ENCODE measurements at places on chromosomes 5 and 9. TPM values are rescaled to one million over a fixed set of nuclear protein-coding genes. Genes with fewer than 3 reads are reported as not detected.

- no peaks in the 10 kb centered on the region for H3K27me3 ChIP-seq
- no peak overlapping the region for H3K27ac ChIP-seq
- no peaks in the 10 kb centered on the region for H3K36me3 ChIP-seq
These were observed 24.6 kb upstream of the KIF2A start for GRCh38 chr5:62281411-62281810.

Gene WDR31
- total RNA-seq: 2.4 TPM

DNA sequence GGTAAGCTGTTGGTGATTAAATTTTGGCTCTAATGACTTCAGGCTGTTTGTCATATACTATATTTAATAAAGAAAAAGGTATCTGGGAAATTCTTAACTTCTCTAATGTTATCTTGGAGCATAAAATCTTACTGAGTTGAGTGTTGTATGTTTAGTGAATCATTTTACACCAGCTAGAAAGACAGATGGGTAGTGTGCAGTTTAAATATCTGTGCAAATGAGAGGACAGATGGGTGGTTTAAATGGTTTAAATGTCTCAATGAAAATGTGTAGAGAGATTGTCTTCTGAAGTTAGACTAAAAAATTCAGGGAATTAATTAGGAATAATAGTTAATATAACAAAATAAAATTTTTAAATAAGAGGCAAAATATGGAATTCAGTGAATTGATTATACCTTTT is 114.5 kb downstream of the FER start:
- H3K27me3 ChIP-seq: no peaks in the 10 kb centered on the region
- no peak overlapping the region for H3K27ac ChIP-seq
- H3K4me1 ChIP-seq: peaks cover 7% of the 10 kb centered on the region
- DNase-seq: no peak
- H3K36me3 ChIP-seq: no peaks in the 10 kb centered on the region
- H3K4me3 ChIP-seq: no peak overlapping the region

- peaks cover 27% of the 10 kb centered on the region for H3K4me1 ChIP-seq
- no peak for DNase-seq
- H3K27me3 ChIP-seq: no peaks in the 10 kb centered on the region
- H3K27ac ChIP-seq: no peak overlapping the region
These were observed 5.4 kb upstream of the CERCAM start for GRCh38 chr9:128415281-128415680.

DNA sequence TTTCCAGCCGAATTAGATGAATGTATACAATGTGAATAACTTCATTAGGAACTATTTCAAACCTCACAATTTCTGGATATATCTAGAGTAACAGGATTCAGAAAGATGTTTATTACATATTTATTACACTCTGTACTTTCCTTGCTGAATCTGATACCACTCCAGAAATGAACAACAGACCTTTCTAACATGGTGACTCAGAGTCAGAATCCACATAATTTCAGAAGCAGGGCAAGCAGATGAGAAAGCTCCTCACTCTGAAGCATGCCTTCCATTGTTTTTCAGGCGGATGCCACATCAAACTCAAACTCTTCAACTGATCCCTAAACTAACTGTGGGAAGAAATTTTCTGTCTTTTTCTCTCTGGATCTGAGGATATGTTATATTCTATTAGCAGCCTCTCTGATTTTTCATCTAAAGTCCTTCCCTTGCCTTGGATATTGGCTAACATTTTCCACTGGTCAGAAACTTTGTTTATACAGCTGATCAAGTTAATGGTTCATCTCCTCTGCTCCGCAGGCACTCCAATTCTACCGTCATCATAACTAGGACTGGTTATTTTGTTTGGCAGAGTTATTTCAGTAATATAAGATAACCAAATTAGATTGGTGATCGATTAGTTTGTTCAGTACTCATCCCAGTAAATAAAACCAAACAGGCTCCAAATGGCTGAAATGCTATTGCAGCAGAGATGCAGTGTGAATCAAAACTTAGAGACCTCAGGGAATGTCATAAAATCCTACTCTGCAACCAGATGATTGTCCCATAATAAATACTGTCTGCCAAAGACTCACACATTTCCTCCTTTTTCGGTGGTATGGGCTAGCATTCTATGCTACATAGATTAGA is 556.0 kb downstream of the EBF1 start:
- no peaks in the 10 kb centered on the region for H3K27me3 ChIP-seq
- no peak for DNase-seq
- no peak overlapping the region for H3K27ac ChIP-seq

DNA sequence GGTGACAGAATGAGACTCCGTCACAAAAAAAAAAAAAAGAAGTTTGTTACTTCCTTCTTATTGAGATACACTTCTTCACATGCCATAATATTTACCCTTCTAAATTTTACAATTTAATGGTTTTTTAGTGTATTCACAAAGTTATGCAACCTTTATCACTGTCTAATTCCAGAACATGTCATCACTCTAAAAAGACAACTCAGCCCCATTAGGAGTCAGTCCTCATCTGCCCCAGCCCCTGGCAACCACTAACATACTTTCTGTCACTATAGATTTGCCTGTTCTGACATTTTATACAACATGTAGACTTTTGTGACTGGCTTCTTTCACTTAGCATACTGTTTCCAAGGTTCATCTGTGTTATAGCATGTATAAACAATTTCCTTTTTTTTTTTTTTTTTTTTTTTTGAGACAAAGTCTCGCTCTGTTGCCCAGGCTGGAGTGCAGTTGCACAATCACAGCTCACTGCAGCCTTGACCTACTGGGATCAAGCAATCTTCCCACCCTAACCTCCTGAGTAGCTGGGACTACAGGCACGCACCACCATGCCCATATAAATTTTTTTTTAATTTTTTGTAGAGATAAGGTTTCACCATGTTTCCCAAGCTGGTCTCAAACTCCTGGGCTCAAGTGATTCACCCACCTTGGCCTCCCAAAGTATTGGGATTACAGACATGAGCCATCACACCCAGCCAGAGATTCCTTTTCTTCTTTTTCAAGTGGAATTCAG is 18.0 kb downstream of the AQP3 start:
- H3K4me1 ChIP-seq: no peaks in the 10 kb centered on the region
- H3K36me3 ChIP-seq: no peaks in the 10 kb centered on the region
- no peaks in the 10 kb centered on the region for H3K27me3 ChIP-seq
- no peak overlapping the region for H3K4me3 ChIP-seq
- no peak for DNase-seq
- H3K27ac ChIP-seq: no peak overlapping the region

Gene RAB3C
- 0.07 TPM for total RNA-seq

DNA sequence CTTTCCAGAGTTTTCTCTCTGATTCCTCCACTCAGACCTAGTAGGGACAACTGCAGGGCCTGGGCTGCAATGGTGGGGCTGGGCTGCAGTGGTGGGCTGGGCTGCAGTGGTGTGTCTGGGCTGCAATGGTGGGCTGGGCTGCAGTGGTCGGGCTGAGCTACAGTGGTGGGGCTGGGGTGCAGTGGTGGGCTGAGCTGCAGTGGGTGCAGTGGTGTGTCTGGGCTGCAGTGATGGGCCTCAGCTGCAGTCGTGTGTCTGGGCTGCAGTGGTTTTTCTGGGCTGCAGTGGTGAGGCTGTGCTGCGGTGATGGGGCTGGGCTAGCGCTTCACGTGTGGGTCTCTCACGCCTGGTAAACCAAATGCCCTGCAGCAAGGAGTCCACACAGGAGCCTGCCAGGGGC is 27.4 kb downstream of the ABO start:
- H3K27me3 ChIP-seq: peaks cover 13% of the 10 kb centered on the region
- no peak overlapping the region for H3K27ac ChIP-seq
- no peaks in the 10 kb centered on the region for H3K4me1 ChIP-seq
- DNase-seq: no peak
- no peak overlapping the region for H3K4me3 ChIP-seq
- H3K36me3 ChIP-seq: no peaks in the 10 kb centered on the region

Gene SLC36A3
- not detected for total RNA-seq

DNA sequence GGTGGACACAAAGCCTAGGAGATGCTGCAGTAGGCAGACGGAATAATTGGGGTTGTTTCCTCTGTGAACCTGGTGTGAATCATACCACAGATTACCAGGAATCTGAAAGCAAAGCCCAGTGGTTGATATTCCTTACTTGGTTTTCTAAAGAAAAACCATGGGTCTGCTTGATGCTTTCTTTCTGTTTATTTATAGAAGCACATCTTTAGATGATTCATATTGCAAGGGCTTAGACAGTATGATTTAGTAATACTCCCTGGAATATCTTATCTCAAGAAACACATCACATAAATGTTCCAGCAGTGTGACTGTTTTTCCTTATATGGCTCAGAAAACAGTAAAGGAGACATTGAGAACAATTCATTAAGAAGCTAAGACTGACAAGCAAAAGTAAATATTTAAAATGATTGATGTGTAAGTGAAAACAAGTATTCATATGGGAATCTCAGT is 623.3 kb downstream of the RAB3C start:
- H3K27ac ChIP-seq: no peak overlapping the region
- peaks cover 2% of the 10 kb centered on the region for H3K27me3 ChIP-seq
- no peaks in the 10 kb centered on the region for H3K4me1 ChIP-seq
- no peak for DNase-seq
- H3K4me3 ChIP-seq: no peak overlapping the region

GRCh38 chr5:164742025-164742424 is 1236.6 kb downstream of the MAT2B start:
- no peak for DNase-seq
- H3K4me3 ChIP-seq: no peak overlapping the region
- H3K36me3 ChIP-seq: no peaks in the 10 kb centered on the region
- no peak overlapping the region for H3K27ac ChIP-seq
- no peaks in the 10 kb centered on the region for H3K4me1 ChIP-seq

DNA sequence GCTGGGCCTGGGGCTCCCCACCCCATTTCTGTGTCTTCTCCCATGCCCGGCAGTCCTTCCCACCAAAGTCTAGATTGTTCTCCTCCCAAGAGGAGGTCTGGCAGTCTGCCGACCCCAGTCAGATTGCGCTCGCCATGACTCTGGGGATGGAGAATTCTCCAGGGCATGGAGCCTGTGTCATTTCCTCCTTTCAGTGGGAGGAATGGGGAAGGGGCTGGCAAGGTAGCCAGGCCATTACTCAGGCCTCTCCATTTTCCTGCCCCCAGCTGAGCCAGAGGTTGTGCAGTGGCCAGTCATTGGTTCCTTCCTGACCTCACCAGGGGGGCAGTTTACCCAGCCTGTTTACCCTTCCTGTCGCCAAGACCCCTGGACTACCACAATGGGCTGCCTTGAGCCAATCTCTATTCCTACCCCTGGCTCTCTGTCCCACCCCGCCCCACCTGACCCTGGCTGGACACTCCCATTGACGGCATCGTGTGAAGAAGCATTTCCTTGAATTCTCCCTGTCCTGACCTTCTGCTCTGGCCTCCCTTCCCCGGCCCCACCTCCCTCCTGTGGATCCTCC is 628 bp downstream of the SYNPO start:
- no peaks in the 10 kb centered on the region for H3K27me3 ChIP-seq
- H3K36me3 ChIP-seq: no peaks in the 10 kb centered on the region
- no peak for DNase-seq
- H3K27ac ChIP-seq: peak overlapping the region; percentile 41

DNA sequence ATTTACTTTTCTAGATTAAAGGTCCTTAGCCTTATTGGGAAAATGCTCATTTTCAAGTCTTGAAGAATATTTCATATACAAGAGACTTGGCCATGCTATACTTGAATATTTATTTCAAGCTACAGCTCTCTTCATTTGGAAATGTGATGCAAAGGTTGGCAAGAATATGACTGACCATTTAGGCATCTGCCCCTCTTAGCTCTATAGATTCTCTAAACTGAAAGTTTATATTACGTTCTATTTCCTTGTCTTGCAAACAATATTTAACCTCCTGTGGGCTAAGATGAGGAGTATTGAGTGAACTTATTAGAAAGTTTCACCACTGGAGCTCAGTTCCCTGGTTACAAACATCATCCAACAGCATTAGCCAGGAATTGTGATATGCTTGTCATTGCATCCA is 593.1 kb downstream of the MAT2B start:
- no peak overlapping the region for H3K27ac ChIP-seq
- no peaks in the 10 kb centered on the region for H3K36me3 ChIP-seq
- H3K4me3 ChIP-seq: no peak overlapping the region
- H3K4me1 ChIP-seq: no peaks in the 10 kb centered on the region
- no peaks in the 10 kb centered on the region for H3K27me3 ChIP-seq
- no peak for DNase-seq

DNA sequence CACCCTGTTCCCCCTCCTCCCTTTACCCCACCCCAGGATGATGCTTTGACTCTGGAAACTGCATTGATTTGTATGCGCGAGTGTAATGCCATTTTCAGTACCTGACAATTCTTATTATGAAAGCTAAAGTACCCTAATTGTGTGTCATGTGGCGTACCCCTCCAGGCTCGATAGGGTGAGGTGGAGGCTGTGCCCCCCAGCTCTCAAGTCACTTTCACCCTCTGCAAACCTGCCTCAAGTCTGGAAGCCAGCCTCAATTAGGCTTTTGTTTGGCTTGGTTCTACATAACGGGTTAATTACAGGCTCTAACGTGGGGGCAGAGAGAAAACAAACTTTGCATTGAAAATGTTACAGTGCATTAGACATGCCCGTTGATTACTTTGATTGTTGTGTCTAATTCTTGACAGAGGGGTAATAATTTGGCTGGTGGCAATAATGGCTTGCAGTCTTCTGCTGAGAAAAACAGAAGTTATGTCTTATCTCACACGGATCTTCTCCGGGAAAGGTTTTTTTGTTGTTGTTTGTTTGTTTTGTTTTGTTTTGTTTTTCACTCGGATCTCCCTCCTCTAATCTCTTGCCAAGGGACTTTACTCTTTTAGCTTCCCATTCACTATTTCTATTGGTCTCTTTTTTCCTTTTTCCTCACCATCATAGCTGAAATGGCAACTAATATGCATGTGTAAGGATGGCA is 12.6 kb downstream of the ISL1 start:
- peaks cover 17% of the 10 kb centered on the region for H3K4me1 ChIP-seq
- peaks cover 10% of the 10 kb centered on the region for H3K36me3 ChIP-seq
- no peaks in the 10 kb centered on the region for H3K27me3 ChIP-seq
- no peak for DNase-seq
- no peak overlapping the region for H3K27ac ChIP-seq
- H3K4me3 ChIP-seq: no peak overlapping the region

DNA sequence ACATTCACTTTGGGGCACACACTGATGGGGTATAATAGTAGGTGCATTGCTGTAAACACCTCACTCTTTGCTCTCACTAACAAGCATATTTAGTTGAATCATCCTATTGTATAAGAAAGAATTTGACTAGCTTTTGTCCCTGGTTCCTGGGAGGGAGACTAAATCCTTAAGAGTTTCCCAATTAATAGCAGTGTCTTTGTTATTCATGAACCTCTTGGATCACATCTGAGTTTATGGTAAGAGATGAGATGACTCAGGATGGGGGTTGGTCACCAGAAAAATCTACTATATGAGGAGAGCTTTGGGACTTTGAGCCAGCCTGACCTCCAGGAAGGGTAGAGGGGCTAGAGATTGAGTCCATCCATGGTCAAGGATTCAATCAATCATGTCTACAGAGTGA is 56.8 kb downstream of the PUM3 start:
- no peak for DNase-seq
- no peak overlapping the region for H3K4me3 ChIP-seq
- H3K4me1 ChIP-seq: no peaks in the 10 kb centered on the region
- H3K36me3 ChIP-seq: peaks cover 15% of the 10 kb centered on the region
- no peaks in the 10 kb centered on the region for H3K27me3 ChIP-seq

Gene BNC2
- 0.45 TPM for total RNA-seq
